GM20000 (cell line): ENCODE measurements at places on chromosomes 4 and X.
A peak's percentile ranks its signal among the peaks of the same experiment; 100 is the strongest.

- DNase-seq, result no peak
Measured at GRCh38 chrX:133970076-133970475, 15.3 kb downstream of the GPC3 start.

- DNase-seq, result peak; percentile 46
Measured at GRCh38 chrX:48468693-48469691, 1.1 kb downstream of the SLC38A5 start.

GRCh38 chrX:138742217-138742616, 30.7 kb upstream of the FGF13 start:
- no peak for DNase-seq

- DNase-seq, result no peak
Measured at GRCh38 chr4:128715616-128716015, 93.9 kb upstream of the JADE1 start.

DNA sequence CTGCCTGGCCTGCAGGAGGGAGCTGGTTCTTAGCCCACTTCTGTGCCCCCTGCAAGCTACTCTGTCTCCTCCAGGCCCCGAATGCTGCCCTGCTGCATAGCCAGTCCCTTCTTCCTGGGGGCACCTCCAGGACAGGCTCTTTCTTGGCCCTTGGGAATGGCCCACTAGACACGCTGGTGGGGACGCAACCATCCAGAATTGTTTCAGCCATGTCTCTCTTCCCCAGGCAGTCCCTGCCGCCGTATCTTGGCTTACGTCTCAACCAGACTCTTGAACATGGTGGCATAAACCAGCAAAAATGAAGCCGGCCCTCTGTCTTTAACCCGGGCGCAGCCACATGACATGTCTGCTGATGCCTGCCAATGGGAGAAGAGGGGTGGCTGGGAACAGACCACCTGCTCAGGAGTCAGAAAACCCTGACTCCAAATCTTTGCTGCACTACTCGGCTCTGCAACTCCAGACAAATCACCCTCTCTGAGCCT, 9.0 kb downstream of the LRPAP1 start:
- no peak for DNase-seq

GRCh38 chr4:53005149-53005546, 143.0 kb downstream of the RASL11B start:
- DNase-seq, result no peak

- no peak for DNase-seq
Measured at GRCh38 chrX:21838937-21839333, 482 bp upstream of the MBTPS2 start.

DNA sequence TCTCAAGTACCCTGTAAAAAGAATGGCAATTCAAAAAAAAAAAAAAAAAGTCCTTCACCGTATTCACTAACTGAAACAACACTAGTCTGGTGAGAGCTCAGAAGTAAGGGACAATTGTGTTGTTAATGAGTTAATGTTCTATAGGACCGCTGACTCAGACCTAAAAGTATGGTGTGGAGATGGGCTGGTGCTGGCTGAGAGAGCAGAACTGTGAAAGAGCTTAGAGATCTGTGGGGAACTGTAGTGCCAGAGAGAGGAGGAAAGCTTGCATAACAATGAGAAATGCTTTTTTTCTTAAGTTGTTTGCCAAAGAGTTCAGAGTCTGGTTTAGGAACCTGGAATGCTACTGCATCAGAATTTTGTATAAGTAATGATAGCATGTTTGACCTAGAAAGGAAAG, 65.1 kb downstream of the LHFPL1 start:
- no peak for DNase-seq

DNA sequence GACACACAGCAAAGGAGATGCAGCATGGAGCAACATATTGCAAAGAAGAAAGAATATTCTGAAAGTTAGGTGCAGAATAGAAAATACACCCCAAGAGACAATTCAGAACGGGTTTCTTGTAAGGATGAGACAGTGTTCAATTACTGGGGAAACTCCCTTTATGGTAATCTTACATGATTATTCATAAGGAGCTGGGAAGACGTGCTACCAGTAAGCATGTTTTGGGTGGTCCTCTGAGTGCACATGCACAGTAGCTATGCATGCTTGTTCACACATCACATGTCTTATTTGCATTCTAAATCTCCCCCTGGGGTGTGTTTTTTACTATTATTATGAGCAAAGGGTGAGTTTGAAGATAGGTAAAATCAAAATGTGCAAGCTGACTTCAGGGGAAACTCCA, 1448.8 kb downstream of the TECRL start:
- no peak for DNase-seq

- no peak for DNase-seq
Measured at GRCh38 chrX:24996096-24996709, 19.6 kb downstream of the ARX start.

GRCh38 chrX:155231163-155231562, 14.9 kb downstream of the VBP1 start:
- DNase-seq, result peak; percentile 43

GRCh38 chrX:116749943-116750342, 287.2 kb upstream of the CT83 start:
- DNase-seq, result no peak

- DNase-seq, result no peak
Measured at GRCh38 chr4:23763559-23763958, 126.3 kb downstream of the PPARGC1A start.

- DNase-seq, result no peak
Measured at GRCh38 chrX:49762175-49762720, 66.5 kb upstream of the PAGE1 start.

- DNase-seq, result no peak
Measured at GRCh38 chrX:123835661-123836371, 24.0 kb upstream of the XIAP start.

- no peak for DNase-seq
Measured at GRCh38 chr4:159899596-159899995, 796.7 kb downstream of the RAPGEF2 start.

DNA sequence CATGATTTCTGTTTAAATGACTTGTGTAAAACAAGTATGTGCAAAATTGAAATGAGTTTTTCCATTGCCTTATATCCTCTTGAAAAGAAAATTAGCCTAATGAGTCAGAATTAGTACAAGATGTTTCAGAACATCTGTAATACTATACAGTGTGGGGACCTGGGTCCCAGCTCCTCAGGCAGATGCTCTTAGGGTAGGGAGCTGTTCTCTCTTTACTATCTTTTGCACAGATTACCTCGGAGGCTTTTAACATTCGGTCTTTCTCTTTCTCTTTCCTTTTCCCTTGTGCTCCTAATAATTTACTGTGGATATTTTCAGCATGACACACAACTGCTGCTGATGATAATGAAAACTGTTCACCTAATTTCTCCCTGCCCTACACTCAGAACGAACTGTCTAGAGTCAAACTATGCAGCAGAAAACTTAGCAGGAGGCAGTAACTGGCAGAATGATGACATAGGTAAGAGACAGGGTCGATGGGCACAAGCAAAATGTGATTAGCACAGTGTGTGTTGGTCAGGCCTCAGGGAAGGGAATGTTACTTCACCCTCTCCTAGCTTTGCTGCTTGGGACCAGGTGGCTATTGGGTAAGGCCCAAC, 455.3 kb downstream of the PDHA2 start:
- no peak for DNase-seq

DNA sequence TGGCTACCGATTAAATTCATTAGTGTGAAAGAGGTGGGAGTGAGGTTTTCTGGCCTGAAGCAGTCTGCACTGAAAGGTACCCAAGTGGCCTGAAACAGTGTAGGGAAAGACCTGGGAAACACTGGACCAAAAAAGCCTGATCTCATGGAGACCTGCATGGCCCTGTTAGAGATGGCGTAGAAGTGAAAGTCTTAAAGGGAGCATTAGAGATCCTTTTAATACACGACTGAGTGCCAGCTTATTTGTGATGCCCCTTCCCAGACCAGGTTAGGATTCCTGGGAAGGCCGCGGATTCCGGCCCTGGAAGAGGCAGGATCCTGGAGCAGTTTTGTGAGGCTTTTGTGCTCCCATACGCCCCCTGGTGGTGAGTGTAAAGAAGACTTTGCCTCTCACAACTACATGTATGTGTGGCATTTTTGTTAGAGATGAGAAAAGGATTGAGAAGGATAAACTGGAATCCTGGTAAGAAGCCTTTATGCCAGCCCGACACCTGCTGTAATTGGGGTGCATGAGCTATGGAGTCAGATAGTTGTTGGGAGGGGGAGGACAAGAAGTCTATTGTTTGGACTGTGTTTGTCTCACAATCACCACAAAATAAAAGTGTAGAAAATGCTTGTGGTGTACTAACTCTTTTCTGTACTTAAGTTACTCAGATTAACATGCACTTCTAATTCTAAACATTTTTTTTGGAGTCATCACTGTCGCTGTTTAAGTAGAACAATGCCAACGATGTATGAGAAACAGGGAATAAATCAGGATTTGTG, 54.0 kb downstream of the JADE1 start:
- DNase-seq, result peak; percentile 42

DNA sequence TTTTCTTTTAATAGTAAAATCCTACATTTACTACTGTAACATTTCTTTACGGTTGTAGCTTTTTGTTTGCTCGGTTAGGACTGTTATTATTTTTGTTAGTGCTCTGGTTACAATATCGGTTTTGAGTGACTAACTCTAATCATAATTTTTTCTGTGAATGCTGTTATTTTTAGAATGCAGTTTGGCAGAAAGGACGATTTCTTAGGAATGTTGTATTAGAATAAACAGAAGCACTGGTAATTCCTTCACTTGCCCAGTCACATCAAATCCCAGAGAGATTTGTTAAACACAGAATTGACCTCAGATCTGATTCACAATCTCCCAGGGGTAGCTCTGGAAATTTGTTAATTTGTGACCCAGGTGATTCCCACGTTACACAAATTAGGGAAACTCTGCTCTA, 21.7 kb downstream of the DDIT4L start:
- no peak for DNase-seq

- no peak for DNase-seq
Measured at GRCh38 chrX:124433186-124433585, 86.8 kb downstream of the SH2D1A start.

DNA sequence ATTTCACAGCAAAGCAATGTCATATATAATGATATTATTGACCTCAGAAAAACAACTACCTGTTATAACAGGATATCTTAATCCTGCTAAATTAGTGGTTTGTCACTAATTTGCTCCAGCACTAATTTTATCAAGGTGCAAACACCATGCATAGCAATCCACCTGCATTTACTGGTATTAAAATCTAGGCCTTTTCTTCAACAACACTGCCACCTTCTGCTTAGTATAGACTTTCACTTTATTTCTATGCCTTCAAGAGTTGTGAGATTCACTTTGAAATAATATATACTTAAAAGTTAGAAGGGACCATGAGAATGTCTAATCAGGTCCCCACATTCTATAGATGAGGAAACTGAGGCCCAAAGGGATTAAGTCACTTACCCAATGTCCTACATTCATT, 82.1 kb upstream of the IQCM start:
- peak; percentile 7 for DNase-seq

DNA sequence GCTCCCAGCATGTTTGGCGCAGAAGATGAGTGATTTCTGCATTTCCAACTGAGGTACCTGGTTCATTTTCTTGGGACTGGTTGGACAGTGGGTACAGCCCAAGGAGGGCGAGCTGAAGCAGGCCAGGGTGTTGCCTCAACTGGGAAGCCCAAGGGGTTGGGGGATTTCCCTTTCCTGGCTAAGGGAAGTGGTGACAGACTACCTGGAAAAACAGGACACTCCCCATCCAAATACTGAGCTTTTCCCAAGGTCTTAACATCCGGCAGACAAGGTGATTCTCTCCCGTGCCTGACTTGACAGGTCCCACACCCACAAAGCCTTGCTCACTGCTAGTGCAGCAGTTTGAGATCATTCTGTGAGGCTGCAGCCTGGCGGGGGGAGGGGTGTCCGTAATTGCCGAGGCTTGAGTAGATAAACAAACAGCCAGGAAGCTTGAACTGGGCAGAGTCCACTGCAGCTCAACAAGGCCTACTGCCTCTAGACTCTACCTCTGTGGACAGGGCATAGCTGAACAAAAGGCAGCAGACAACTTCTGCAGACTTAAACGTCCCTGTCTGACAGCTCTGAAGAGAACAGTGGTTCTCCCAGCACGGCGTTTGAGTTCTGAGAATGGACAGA, 307.7 kb upstream of the ARSJ start:
- no peak for DNase-seq

- no peak for DNase-seq
Measured at GRCh38 chrX:72011734-72012133, 101.1 kb downstream of the NHSL2 start.

- DNase-seq, result peak; percentile 41
Measured at GRCh38 chr4:8866828-8867623, 4.6 kb downstream of the HMX1 start.

DNA sequence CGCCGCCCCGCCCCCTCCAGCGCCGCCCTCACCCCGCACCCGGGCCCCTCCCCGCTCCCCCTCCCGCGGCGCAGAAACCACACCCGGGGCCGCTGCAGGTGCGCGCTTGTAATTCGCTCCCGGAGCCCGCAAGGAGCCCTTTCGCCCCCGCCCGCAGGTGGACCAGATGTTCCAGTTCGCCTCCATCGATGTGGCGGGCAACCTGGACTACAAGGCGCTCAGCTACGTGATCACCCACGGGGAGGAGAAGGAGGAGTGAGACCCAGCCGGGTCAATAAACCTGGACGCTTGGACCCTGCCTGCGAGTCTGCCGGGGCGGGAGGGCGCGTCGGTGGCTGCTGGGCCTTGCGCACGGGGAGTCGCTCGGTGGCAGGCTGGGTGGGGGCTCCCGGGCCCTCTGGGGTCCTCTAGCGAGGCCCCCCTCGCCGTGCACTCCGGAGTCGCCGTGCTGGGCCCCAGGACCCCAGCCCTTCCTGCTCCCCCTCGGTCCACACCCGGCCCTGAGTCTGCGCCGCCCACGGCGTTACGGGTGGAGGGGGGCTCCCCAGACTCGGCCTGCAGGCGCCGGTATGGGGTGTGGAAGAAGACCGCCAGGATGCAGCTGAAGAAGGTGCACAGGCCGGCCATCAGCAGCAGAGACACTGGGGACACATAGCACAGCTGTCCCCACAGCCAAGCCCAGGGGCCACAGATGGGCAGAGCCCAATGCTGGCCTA, 7.1 kb downstream of the SLC49A3 start:
- peak; percentile 87 for DNase-seq

GRCh38 chr4:123651066-123651465, 254.5 kb downstream of the SPRY1 start:
- no peak for DNase-seq

DNA sequence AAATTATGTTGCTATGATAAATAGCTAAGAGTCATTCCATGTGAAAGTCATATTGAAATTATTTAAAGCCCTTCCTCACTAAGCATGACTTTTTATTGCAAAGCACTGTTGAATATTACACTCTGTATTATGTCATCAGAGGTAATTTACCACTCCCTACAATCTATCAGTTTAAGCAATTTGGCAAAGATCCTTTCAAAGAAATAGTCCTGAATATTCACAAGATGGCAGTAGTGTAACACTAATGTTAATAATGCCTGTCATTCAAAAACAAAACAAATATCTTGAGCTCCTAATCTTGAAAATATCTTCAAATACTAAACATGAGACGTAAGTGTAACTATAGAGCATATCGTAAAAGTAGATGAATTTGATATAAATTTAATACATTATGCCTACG, 208.6 kb upstream of the TECRL start:
- no peak for DNase-seq

GRCh38 chr4:20265726-20266125, 14.0 kb downstream of the SLIT2 start:
- DNase-seq, result no peak
